ENCODE measurements at places on chromosomes 3 and 15.

- no peak for DNase-seq
These were observed 86.9 kb downstream of the ATP10A start for GRCh38 chr15:25776071-25776746.

- DNase-seq: no peak
These were observed 197.8 kb downstream of the TBC1D5 start for GRCh38 chr3:17544632-17545031.

DNA sequence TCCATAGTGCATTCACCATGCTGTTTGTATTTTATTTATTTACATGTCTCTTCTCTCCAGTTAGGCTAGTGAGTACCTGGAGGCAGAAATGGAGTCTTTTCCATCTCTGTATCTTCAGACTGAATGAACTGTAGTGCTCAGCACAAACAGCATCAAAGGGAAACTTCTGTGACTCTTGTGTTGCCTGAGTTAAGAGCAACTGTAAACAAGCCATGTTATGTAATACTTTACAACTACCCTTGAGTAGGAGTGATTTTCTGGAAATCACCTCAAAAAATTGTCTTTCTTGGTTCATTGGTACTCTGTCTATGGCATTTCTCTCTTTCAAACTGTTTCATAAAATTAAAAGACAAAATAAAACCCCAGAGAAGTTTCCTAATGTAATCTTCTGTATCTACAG is 258.3 kb downstream of the CGGBP1 start:
- no peak for DNase-seq

DNA sequence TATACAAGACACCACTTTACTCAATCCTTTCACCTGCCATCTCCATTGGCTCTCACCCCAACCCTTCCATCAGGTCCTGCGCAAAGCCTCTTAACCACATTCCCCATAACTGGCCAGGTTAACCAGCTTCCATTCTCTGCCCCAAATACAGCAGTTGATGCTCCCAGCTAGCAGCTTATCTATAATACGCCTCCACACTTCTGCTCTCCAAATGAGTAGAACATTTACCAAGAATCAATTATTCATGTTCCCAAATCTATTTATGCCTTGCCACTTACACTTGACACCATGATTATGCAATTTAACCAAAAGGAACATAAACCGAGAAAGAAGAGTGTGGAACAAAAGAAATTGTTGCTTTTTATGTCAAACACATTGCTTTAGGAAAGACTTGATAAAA is 103.7 kb upstream of the TPM1 start:
- no peak for DNase-seq

DNA sequence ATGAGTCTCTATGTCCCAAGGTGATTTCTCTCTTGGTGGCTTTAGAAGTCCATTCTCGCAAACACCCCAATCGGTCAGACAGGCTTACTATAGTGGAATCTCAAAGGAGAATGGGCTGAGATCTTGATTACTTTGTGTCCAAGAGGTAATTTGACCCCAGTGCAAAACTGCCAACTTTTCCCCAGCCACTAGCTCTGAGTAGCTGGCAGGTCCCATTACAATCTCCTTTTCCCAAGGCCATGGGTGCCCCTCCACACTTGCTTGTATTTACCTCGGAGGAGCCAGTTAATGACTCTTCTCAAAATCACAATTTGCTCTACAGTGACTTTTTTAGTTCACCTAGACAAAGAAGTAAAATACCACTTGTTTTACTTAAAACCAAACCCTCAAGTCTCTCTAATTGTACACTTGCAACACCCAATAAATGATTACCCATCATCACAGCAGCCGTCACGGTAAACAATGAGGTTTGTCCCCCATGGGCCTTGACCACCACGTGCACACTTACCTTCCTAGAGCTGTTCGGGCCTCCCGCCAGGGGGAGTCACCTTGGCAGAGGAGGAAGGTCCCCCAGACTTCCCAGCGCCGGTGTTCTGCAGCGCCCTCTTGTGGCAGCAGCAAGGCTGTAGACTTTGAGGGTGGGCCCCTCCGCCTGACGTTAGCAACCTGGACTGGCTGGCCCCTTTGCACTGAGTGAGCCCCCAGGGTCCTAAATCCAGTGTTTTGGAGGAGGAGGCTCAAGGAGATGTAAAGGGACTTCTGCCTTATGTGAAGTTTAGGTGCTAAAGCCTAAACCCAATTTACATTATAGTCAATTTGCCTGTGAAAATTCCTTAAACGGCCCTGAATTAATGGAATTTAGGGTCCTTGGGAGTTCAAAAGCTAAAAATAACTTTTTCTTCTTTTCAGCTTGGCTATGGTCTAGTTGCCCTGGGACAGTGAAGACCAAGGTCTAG is 18.7 kb upstream of the HDAC11 start:
- DNase-seq: peak; percentile 74

DNA sequence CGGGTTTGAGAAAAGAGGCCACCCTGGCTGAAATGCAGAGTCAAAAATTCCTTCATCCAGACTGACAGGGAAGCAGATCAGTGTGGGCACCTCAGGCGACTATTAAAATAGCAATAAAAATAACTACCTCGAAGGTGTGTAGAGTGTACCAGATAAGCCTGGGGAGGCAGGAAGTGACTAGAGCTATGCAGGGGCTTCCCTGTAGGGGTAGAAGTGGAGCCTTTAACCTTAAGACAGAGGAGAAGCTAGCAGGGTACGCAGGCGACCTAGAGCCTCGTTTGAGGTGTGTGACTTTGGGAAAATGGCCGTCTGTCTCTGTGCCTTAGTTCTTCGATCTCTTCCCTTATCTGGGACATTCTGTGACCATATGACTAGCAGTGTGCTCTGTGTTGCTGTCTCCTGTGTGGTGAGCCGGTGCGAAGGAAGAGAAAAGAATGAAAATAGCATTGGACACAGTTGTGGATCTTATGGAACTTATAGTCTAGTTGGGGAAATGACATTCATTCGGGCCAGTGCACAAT is 17.6 kb downstream of the BHLHE40 start:
- DNase-seq: no peak

DNA sequence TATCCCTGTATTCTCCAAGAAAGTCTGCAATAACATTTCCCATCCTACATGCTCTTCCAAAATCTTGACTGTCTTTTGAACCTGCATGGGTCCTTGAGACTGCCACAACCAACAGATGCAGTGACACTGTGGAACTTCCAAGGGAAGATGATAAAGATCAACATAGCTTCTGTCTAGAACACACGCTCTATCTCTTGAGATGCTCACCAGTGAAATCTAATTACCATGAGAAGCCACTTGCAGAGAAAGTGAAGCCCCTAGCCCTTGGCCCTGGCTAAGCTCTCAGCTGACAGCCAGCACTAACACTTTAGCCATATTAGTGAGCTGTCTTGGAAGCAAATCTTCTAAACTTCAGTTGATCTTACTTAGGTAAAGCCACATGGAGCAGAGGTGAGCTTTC is 36.6 kb downstream of the EOMES start:
- DNase-seq: no peak

- DNase-seq: no peak
These were observed 40.2 kb downstream of the CLEC3B start for GRCh38 chr3:45066109-45066801.

DNA sequence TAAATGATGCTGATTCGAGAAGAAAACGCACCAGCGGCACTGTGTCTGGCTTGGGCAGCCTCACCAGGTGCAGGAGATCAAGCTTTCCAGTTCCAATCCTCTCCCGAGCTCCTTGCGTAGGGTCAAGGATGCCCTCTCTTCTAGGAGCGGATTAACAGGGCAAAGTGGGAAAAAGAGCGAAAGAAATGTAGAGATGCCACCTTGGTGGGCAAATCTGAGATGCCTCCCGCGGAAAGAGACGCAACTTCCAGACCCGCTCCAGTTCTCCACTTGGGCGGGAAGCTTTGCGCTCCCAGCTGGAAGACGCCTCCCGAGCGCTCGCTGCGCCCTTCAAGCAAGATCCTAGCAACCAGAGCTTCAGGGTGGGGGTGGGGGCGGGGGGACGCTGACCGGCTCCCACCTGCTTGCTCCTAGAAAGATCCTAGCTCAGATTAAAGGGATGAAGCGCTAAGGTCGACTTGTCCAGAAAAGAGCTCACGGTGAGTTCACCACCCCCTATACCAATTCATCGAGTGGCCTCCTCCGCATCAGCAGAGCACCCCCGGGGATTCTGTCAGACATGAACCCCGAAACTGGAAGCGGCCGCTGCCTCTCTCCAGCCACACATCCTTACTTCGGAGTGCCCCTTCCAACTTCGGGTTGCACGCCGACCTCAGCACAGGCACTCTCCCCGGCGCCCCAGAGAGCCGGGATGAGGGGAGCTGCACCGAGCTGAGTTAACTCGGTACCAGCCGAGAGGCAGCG is 769 bp downstream of the TAFA4 start:
- no peak for DNase-seq

DNA sequence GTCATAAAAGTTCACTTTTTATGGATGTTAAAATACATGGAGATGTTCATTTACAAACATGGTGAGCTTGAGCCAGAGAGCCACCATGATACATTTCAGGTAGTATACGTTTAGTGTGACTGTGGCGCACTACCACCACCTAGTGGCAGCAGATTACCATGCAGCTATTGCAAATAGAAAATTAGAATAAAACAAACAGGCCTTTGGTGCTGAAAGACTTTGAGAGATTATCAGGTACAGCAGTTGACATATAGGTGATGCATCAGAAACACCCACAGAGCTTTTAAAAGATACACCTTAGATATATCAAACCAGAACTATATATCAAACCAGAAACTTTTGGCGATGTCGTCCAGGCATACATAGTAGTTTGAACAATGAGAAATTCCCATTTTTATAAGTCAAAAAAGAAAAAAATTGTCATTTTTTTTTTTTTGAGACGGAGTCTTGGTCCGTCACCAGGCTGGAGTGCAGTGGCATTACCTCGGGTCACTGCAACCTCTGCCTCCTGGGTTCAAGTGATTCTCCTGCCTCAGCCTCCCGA is 42.0 kb upstream of the ICE2 start:
- DNase-seq: peak; percentile 69

GRCh38 chr3:107450254-107450893 is 72.4 kb upstream of the BBX start:
- DNase-seq: no peak

DNA sequence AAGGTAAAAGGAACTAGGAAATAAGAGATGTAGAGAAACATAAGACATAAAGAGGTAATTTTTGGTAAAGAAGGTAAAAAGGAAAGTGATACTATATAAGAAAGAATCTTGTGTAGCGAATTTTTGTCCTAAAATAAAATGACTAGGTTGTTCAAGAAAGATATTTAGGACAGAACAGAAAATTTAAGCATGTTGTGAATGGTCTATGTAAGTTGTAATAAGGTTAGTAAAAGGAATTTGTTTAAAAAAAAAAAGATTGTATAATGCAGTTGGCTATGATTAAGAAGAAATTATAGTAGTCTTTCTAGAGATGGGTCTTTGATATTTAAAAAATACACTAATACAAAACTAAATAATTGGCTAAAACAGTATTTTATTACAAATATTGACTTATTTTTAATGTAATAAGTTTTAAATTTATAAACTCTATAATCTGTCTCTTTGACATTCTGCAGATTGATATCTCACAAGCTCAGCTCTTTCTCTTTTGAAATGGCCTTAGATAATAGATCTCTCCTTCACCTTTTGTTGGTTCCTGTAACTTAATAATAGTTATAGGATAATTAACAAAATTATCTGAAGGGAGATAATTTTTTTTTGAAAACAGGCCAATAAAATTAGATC is 3.7 kb upstream of the SLC41A3 start:
- DNase-seq: no peak

DNA sequence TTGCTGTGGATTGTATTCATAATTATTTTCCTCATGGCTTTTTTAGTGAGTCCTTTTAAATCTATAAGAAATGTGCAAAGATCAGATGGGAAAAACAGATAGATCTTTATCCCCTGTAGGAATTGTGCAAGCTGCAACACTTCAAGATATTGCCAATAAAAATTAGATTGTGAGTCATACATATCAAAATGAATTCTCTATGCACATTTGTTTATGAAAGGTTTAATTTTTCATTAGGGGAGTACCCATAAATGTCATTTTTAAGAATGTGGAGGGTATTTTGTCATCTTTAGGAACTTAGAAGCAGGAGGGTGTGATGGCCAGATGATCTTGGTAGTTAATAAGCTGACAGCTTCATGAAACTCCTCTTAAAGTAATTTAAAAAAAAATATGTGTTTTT is 2.9 kb downstream of the PIAS1 start:
- DNase-seq: no peak

DNA sequence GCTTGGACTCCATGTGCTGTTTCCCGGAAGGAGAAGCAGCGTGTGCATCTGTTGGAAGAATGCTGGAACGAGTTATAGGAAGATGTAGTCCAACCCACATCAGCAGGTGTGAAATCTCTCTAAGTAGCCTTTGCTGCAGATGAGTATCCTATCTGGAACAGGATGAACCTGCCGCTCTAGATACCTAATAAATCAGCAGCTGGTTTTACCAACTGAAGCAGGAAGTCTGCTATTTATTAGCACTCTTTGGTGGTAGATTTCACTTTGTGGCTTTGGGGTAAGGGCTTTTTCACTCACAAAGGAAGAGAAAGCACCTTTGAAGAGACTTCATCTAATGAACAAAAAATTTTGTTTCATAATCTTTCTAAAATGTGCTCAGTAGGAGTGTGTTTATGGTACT is 66.4 kb downstream of the DCUN1D1 start:
- DNase-seq: no peak

DNA sequence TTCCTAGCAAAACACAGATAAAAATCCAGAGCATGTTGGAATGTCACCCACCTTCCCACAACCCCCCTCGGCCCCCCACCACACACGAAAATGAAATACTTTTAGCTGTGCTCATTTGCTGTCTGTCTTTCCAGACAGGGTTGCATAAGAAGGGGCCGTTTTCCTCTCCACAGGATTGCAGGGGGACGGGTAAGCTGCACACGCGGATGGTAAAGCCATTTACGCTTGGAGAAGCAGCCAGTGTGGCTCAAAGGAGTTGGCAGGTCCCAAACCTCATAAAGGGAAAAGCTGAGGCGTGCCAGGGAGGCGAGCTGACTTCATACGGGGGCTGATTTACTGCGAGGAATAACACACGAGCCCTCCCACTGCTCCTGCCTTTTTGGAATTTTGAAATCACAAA is 47.4 kb upstream of the ITGA11 start:
- no peak for DNase-seq

DNA sequence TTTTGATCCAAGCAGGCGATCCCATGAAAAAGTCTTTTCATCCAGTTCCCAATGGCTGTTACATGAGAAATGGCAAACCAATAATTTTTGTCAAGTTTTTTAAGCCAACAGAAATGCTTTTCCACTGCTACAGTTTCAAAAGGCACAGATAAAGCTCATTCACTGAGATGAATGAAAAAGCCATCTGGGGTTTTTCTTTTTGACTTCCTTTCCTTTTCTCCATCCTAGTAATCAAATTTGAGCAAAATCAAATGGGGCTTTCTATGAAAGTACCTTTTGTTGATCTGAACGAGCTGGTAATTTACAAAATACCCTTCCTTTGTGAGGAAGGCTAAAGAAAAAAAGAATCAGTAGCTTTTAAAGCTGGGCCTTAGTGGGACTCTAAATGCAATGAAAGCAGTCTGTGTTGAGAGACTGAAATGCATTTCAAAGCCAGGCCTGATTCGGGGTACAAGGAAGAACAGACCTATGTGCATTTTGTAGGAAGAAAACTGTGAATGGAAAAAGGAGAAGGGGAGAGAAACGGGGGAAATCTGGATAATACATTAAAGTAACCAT is 185.2 kb upstream of the DNAJC19 start:
- DNase-seq: no peak

All from urothelium cell line (cell line).